ENCODE measurements at places on chromosomes 13 and 19. TPM values are rescaled to one million over a fixed set of nuclear protein-coding genes. Genes with fewer than 3 reads are reported as not detected.

DNA sequence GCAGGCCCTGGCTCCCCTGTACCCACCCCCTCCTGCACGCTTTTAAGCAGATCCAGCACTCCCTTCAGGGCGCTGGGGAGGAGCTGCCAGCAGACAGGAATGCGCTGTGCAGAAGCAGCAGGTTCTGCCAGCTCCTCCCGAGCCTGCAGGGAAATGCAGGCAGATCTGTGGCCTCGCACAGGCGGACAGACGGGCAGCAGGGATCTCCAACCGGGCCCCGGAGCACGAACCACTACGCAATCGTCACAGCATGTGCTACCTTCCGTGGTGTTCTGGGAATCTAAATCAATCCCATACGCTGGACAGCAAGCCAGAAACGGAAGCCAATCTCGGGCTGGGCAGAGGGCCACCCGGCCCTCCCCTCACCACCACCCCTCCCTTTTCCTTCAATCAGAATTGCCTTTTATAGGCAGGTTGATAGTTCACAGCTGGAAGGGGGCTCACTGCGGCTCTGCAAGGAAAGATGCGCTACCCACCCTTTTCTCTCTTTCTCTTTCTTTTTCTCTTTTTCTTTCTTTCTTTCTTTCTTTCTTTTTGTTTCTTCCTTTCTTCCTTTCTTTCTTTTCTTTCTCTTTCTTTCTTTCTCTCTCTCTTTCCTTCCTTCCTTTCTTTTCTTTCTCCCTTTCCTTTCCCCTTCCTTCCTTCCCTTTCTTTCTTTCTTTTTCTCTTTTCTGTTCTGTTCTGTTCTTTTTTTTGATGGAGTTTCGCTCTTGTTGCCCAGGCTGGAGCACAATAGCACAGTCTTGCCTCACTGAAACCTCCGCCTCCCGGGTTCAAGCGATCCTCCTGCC, 99.9 kb downstream of the GNG7 start:
- H3K36me3 ChIP-seq, result no peaks in the 10 kb centered on the region
- DNase-seq, result peak; percentile 93
- H3K4me1 ChIP-seq, result no peaks in the 10 kb centered on the region
- H3K4me3 ChIP-seq, result peak overlapping the region; percentile 5
- no peaks in the 10 kb centered on the region for H3K27me3 ChIP-seq
- peak overlapping the region; percentile 80 for H3K27ac ChIP-seq

GRCh38 chr19:15544970-15545369, 36.6 kb downstream of the CYP4F22 start:
- H3K27me3 ChIP-seq, result no peaks in the 10 kb centered on the region
- no peak for DNase-seq
- no peak overlapping the region for H3K27ac ChIP-seq
- H3K4me1 ChIP-seq, result no peaks in the 10 kb centered on the region
- no peak overlapping the region for H3K4me3 ChIP-seq

GRCh38 chr19:18798384-18799352, 7.6 kb upstream of the COMP start:
- no peaks in the 10 kb centered on the region for H3K4me1 ChIP-seq
- H3K4me3 ChIP-seq, result no peak overlapping the region
- no peaks in the 10 kb centered on the region for H3K27me3 ChIP-seq

DNA sequence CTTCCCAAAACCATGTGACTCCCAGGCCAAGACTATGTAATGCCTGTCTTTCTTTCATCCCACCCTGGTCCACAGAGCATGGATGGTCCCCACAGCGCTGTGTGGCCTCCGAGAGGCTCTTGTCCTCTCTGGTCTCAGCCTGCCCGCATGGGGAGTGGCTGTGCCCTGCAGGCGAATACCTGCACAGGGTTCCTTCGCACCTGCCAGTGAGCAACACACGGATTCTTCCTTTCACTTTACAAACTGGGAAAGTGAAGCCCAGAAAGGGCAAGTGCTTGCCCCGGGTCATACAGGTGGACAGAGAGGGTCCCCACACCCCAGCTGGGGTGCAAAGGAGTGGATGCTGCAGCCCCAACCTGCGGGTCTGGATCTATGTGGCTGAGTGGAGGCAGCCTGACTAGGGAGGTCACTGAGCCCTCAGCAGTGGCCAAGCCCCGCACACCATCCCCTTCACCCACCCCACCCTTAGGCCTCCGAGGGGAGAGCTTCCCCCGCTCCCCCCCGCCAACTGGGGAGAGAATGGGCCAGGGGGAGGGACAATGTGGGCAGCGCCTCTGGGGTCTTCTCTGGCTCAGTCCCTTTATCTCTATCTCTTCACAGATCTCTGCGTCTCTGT, 747 bp upstream of the MARK4 start:
- no peaks in the 10 kb centered on the region for H3K4me1 ChIP-seq
- H3K36me3 ChIP-seq, result no peaks in the 10 kb centered on the region
- H3K4me3 ChIP-seq, result peak overlapping the region; percentile 54
- H3K27ac ChIP-seq, result peak overlapping the region; percentile 51
- no peak for DNase-seq
- no peaks in the 10 kb centered on the region for H3K27me3 ChIP-seq

CPB2 gene
- total RNA-seq, result 623 TPM

EFNA2 gene
- 10.3 TPM for total RNA-seq

- no peak overlapping the region for H3K27ac ChIP-seq
- H3K27me3 ChIP-seq, result no peaks in the 10 kb centered on the region
- DNase-seq, result no peak
- H3K36me3 ChIP-seq, result no peaks in the 10 kb centered on the region
- no peaks in the 10 kb centered on the region for H3K4me1 ChIP-seq
Measured at GRCh38 chr19:30590596-30591229, 218.5 kb downstream of the ZNF536 start.

NR1H2 gene
- total RNA-seq, result 56.6 TPM

GRCh38 chr13:58151452-58151851, 519.9 kb downstream of the PCDH17 start:
- no peaks in the 10 kb centered on the region for H3K27me3 ChIP-seq
- H3K36me3 ChIP-seq, result no peaks in the 10 kb centered on the region
- no peak overlapping the region for H3K27ac ChIP-seq

GRCh38 chr13:75415694-75416093, 66.3 kb downstream of the TBC1D4 start:
- no peaks in the 10 kb centered on the region for H3K4me1 ChIP-seq
- H3K27ac ChIP-seq, result no peak overlapping the region
- H3K36me3 ChIP-seq, result no peaks in the 10 kb centered on the region
- H3K4me3 ChIP-seq, result no peak overlapping the region

DNA sequence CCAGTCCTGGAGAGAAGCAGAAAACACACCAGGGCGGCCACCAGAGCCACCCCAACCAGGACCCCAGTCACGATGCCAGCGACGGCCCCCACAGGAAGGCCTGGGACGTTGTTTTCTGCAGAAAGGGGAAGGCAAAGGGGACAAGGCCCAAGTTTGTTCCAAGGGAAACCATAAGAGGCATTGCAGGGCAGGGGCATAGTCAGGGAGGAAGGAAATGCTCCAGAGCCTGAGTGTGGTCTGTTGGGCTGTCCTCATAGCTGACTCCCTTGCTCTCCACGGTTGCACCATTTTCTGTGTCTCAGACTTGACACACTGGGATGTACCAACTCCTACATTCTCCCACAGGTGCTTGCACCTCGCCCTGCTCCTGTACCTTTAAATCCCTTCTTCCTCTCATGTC, 5.2 kb downstream of the CEACAM4 start:
- no peaks in the 10 kb centered on the region for H3K4me1 ChIP-seq
- DNase-seq, result no peak
- H3K36me3 ChIP-seq, result no peaks in the 10 kb centered on the region
- H3K27ac ChIP-seq, result no peak overlapping the region
- H3K27me3 ChIP-seq, result no peaks in the 10 kb centered on the region
- no peak overlapping the region for H3K4me3 ChIP-seq

MBD3L1 gene
- not detected for total RNA-seq

DNA sequence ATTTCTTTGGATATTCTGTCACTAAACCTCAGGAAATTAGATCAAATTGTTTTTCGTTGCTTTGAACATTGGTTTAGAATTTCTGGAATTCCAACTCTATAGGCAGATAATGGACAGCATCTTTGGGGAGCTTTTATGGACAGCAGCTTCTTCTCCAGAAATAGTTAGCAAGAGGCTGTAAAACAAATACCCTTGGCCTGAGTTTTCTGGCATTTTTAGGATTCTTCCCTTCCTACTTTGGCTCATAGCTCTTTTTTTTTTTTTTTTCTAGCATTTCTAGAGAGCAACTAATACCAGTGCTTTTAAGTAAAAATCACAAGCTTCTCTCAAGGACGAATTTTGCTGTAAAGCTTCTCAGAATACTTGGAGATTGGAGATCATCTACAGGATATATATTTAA, 169.8 kb upstream of the SPRY2 start:
- no peak overlapping the region for H3K27ac ChIP-seq
- no peaks in the 10 kb centered on the region for H3K36me3 ChIP-seq
- no peak for DNase-seq
- no peak overlapping the region for H3K4me3 ChIP-seq

GRCh38 chr13:99663908-99664307, 162.6 kb downstream of the TM9SF2 start:
- H3K27ac ChIP-seq, result no peak overlapping the region
- no peak overlapping the region for H3K4me3 ChIP-seq
- DNase-seq, result no peak
- no peaks in the 10 kb centered on the region for H3K4me1 ChIP-seq

All from right lobe of liver (tissue), 6 donors.